ENCODE measurements at places on chromosomes 1 and 21.

- DNase-seq, result no peak
Observed at GRCh38 chr1:76247261-76247852, 172.8 kb downstream of the ST6GALNAC3 start.

DNA sequence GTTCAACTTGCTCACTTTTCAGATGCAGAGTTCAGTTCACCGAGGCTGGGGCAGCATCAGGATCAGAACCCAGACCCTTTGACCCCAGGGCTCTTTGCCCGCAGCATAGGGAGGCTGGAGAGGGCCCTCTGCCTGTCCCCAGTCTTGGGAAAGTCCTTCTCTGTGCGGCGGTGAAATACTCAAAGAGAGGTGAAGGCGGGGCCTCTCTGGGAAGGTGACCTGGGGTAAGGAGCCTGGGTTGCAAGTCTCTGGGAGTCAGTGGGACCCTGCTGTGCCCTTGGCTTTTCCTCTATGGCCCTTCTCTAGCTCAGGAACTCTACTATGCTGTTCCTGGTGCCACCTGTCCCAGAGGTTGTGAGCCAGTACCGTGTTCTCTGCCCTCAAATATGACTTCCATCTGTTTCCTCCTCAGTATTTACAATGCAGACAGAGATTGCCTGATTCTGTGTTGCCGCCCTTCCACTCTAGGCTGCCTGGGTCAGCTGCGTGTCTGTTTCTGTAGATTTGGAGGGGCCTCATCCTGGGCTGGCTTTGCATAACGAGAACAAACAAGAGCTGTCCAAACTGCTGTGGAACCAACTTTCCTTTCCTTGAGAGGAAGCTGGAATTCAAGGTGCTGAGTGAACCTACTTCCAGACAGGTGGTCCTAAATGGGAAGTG lies 18.7 kb upstream of the ZBTB21 start:
- no peak for DNase-seq

DNA sequence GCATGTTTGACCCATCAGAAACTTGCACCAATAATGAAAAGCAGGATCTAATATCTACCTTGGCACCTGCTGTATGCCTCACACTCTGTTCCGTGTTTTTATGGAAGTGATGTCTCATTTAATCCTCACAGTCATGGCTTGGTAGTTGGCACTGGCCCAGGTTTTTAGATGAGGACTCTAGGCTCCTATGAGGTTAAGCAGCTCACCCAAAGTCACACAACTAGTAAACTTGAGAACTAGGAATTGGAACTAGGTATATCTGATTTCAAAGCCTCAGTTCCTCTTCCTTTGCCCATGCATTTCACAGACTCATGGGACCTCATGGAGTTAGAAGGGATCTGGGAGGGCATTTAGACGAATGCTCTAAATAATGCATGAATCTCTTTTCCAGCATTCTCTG lies 21.3 kb upstream of the TARBP1 start:
- no peak for DNase-seq

GRCh38 chr1:1232208-1232795 lies at the start of gene B3GALT6:
Gene B3GALT6, plus strand, starts transcription at chr1:1232237. Its CDS starts 42 bp downstream, at chr1:1232279.
- no peak for DNase-seq

- no peak for DNase-seq
Observed at GRCh38 chr1:10663678-10664035, 132.8 kb downstream of the CASZ1 start.

DNA sequence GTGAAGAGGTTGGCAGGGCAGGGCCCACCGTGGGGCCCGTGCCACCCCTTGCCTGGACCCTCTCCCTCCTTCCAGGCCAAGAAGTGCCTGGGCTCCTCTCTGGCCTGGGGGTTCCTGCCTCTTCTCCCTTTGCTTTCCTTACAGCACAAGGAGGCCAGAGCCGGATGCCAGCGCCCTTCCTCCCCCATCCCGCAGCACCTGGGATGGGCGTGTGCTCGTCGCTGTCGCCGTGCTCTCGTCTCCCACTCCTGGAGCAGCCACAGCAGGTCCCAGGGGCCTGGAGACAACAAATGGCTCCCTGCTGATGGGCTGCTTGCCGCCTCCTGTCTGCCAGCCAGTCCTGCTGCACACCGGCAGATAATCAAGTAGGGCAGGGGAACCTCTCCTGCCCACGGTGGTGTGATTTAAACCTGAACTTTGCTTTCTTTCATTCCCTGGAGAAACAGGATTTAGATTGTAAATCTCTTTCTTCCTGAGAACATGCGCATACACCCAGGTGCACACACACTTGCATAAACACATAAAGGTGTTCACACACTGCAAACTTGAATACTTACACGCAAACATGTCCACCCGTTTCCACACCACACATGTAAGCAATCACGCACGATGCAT lies 50.8 kb upstream of the POU3F1 start:
- DNase-seq, result no peak
